Fibroblast of skin of right biceps (primary cell): ENCODE measurements at places on chromosomes 1 and 21.

- DNase-seq: no peak
Observed at GRCh38 chr1:53206735-53207379, 10.2 kb downstream of the CPT2 start.

- no peak for DNase-seq
Observed at GRCh38 chr21:26351661-26352060, 181.1 kb upstream of the APP start.

DNA sequence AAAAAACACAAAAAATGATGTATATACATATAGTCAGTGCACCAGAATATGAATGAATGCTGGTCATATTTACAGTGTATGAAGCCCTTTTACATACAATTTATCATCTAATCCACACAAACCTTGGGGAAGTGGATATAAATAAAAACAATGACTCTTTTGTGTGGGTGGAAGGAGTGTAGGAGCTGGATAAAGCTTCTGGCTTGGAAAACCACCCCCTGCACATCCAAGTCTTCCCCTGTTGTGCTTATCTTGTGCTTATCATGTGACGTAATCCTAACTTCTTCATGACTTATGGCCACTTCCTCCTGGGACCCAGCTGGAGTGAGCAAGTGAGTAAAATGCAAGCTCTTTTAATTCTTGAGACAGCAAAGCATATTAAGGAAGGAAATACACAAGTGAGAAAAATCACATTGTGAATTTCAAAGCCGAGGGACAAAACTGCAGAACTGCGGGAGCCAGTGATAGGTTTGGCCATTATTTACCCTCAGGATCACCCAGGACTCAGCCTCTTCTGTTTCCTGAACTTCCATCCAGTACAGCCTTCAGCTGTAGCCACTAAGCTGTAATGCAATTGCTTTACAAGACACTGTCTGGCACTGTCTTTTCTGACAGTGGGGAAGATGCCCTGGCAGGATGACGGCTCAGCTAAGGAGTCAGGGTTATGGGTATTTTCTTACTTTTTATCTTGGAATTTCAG lies 104.0 kb upstream of the PPM1J start:
- peak; percentile 57 for DNase-seq

GRCh38 chr1:43979528-43980254 lies 681 bp downstream of the B4GALT2 start:
- peak; percentile 74 for DNase-seq

- DNase-seq: peak; percentile 70
Observed at GRCh38 chr1:169914531-169914930, 20.8 kb upstream of the SCYL3 start.

- no peak for DNase-seq
Observed at GRCh38 chr1:40650075-40650474, 15.4 kb downstream of the RIMS3 start.

DNA sequence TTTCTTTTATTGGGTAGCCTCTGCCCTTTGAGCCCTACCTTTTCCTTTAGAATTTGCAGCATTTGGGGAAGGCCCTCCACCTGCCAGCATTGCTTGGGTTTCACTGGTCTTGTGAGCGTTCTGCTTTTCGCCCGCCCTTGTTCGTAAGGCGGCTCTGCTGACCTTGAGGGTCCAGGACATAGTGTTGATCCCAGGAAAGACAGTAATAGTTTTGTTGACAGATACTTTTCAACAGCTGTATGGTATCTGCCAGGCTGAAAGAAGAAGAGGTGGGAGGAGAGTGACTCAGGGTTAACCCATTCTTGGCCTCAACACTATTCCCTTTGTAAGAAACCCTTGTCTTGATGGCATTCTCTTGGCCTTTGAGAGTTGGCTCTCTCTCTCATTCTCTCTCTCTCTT lies 113.4 kb upstream of the SPAG17 start:
- no peak for DNase-seq

DNA sequence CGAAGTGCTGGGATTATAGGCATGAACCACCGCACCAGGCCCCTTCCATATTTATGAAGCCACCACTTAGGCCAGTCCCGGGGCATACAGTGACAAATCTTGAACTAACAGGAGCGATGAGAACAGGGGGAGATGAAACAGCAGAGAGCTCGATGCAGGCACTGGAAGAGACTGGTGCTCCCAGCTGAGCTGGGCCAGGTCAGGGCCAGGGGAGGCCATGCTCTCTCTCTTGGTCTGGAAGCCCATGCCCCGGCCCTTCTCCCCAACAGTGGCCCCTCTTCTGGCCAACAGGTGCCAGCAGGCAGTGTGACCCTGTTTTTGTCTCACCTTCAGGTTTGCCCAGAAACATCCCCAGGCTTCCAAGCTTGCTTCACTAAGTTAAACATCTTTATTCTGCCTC lies 269.9 kb upstream of the C1orf174 start:
- no peak for DNase-seq

DNA sequence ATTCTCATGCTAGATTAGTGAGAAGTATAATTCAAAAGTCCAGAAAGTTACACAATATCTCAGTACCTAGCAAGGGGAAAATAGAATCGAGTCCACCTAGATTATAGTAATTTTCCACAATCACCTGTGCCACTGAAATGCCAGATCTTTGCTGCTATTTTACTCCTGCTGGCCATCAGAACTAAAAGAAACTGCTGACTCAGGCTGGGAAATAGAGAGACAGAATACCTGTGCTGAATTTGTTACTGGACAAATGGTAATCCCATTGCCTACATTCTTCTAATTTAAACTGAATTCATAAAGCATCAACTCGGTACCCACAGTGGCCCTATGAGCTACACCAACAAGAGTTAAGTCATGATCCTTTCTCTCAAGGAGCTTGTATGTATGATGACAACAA lies 55.0 kb downstream of the USH2A start:
- DNase-seq: no peak

DNA sequence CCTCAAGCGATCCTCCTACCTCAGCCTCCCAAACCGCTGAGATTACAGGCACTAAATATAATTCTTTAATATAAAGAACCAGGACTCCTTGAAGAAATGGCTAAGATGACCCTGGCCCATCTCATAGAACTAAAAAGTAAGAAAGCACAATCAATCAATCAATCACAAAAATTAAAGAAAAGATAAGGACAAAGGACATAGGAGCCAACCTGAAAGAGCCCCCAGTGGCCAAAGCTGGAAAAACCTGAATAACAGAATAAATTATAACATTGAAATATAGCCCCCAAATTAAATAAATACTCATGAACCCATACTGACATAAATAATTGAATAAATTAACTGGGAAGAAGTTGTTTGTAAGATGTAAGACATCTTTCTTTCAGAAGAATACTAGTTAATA lies 8.9 kb downstream of the NUP210L start:
- DNase-seq: no peak

DNA sequence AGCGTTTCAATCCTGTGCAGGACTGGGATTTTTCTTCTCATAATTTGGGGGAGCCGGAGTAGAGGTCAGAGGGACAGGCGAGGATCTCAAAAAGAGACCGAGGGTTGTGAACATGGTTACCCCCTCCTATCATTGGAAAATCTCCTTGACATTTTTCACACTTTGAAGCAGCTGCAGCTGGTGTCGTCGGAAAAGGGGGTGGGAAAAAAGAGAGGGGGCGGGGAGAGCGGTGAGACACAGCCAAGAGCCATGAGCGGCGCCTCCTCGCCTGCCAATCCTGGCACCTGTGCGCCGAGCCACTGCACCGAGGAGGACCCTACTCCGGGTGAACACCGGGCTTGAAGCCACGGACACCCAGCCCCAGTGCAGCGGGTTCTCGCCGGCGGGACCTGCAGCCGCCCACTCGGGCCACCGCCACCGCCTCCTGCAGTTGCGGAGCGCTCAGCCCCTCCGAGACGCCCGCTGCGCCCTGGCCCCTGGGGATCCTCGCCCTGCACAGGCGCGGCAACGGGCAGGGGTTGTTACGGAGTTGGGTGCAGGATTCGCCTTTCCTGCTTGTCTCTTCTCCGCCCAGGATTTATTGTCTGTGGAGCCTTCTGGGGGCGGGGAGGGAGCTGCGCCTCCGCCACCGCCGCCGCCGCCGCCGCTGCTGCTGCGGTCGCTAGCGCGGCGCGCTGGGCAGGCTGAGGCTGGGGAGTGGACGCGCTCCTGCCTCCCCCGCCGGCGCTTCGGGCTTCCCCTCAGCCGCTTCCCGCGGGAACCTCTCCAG lies at the start of gene LRRC7:
LRRC7 (plus strand) TSS at position 271 of the 769 bp plus-strand sequence. CDS start 718 bp downstream, outside the sequence.
- DNase-seq: no peak

DNA sequence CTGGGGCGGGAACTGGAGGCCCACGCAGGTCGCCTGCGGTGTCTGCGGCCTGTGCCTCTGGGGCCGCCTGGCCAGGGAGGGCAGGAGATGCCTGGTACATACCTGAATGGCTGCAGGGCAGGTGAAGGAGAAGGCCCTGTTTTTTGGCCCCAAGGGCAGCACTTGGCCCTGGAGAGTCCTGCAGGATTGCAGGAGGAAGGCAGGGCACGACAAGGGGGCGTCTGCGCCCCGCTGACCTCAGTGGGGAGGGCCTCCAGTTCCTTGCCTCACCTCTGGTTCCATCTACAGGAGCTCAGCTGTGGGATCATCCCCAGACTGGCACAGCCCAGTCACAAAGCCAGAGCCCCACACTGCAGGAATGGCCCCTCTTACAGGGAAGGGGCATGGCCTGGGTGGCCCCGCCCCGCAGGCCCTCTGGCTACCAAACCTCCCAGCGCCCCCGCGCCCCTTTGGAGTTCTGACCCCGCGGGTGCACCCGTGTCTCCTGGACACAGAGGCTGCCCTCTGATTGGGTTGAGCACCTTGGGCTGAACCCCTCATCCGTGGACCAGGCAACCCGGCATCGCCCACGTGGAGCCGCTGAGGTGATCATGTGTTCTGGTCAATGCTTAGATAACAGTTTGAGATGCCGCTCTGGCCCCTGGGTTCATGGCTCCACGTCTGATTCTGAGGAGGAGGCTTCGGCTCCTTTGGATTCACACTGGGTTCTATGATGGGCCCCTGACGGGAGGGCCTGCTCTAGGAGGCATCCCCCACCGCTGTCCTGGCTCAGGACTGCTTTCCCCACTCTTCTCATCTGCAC lies 1.3 kb upstream of the PEX10 start:
- no peak for DNase-seq
